Sigmoid colon (tissue), 7 donors: ENCODE measurements at places on chromosomes 4 and X. TPM values are rescaled to one million over a fixed set of nuclear protein-coding genes. Genes with fewer than 3 reads are reported as not detected.

The CYLC1 gene
- not detected for polyA plus RNA-seq

The GPC3 gene
- polyA plus RNA-seq = 2.7 TPM

The PCDH10 gene
- polyA plus RNA-seq = under 0.01 TPM

The KLB gene
- 1.6 TPM for polyA plus RNA-seq

DNA sequence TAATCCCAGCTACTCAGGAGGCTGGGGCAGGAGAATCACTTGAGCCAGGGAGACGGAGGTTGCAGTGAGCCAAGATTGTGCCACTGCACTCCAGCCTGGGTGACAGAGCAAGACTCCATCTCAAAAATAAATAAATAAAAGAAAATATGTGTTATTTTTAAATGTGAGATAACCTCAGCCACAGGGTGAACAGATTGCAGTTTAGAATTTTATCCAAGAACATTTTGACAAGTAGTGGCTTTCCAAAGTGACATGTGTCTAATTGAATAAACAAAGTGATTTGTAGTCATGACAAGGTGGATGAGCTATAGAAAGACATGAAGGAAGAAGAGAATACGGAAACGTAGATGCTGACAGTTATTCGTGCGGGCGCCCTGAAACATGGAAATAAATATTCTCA lies 176.1 kb downstream of the DCTD start:
- peaks cover 15% of the 10 kb centered on the region for H3K36me3 ChIP-seq
- no peaks in the 10 kb centered on the region for H3K27me3 ChIP-seq
- H3K4me1 ChIP-seq = no peaks in the 10 kb centered on the region
- DNase-seq = no peak
- no peak overlapping the region for H3K27ac ChIP-seq

- peak overlapping the region; percentile 26 for H3K27ac ChIP-seq
- H3K4me3 ChIP-seq = no peak overlapping the region
- DNase-seq = peak; percentile 68
- H3K4me1 ChIP-seq = peaks cover 18% of the 10 kb centered on the region
- H3K36me3 ChIP-seq = no peaks in the 10 kb centered on the region
Observed at GRCh38 chrX:39728025-39728424, 369.7 kb downstream of the BCOR start.

DNA sequence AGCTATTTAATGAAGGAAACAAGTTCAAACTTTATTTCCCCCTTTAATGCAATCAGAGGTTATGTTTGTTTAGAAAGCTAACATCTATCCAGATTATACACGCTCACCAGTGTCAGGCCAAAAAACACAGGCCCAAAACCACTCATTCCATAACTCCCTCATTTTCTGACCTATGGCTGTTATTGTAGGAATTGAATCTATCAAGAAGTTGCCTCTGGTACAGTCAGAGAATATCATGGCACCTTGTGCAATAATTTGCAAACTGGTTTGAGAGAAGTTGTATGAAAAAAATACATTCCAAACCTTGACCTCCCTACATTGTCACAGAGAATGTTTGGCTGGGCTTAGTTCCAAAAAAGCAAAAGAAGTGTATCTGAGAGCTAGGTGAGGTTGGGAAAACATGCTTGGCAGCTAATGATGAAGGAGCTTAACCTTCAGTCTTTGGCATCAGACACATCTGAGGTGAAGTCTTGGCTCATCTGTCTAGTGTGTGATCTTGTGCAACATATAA lies 591.0 kb downstream of the ANKRD50 start:
- no peak overlapping the region for H3K27ac ChIP-seq
- no peak overlapping the region for H3K4me3 ChIP-seq
- H3K4me1 ChIP-seq = no peaks in the 10 kb centered on the region
- no peaks in the 10 kb centered on the region for H3K27me3 ChIP-seq

- no peaks in the 10 kb centered on the region for H3K27me3 ChIP-seq
- no peaks in the 10 kb centered on the region for H3K4me1 ChIP-seq
- H3K36me3 ChIP-seq = no peaks in the 10 kb centered on the region
- no peak for DNase-seq
Observed at GRCh38 chrX:50483283-50483682, 12.7 kb upstream of the DGKK start.

GRCh38 chrX:11998944-11999343 lies 139.3 kb upstream of the FRMPD4 start:
- DNase-seq = no peak
- no peaks in the 10 kb centered on the region for H3K27me3 ChIP-seq
- H3K36me3 ChIP-seq = no peaks in the 10 kb centered on the region
- no peaks in the 10 kb centered on the region for H3K4me1 ChIP-seq

GRCh38 chr4:168163106-168163505 lies 70.8 kb downstream of the ANXA10 start:
- DNase-seq = no peak
- H3K4me1 ChIP-seq = no peaks in the 10 kb centered on the region
- H3K4me3 ChIP-seq = no peak overlapping the region
- H3K27ac ChIP-seq = no peak overlapping the region

DNA sequence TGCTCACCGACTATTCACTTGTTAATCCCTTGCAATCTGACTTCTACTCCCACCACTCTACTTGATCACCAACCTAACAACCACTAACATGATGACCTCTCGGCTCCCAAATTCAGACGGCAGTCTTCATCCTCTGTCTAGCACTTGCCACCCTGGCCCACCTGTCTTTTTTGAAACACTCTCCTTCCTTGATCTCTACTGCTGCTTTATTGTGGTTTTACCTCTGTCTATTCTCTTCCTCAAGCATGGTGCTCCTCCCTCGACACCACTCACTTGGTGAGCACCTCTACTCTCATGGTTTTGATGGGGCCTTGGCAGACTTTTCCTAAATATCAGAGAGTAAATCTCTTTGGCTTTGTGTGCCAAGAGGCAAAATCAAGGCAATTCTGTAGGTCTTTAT lies 21.7 kb upstream of the CXCR3 start:
- no peak overlapping the region for H3K4me3 ChIP-seq
- H3K4me1 ChIP-seq = no peaks in the 10 kb centered on the region
- no peak overlapping the region for H3K27ac ChIP-seq

GRCh38 chr4:100428051-100428450 lies 89.8 kb downstream of the EMCN start:
- no peaks in the 10 kb centered on the region for H3K4me1 ChIP-seq
- no peak overlapping the region for H3K4me3 ChIP-seq
- no peak overlapping the region for H3K27ac ChIP-seq
- H3K27me3 ChIP-seq = no peaks in the 10 kb centered on the region

DNA sequence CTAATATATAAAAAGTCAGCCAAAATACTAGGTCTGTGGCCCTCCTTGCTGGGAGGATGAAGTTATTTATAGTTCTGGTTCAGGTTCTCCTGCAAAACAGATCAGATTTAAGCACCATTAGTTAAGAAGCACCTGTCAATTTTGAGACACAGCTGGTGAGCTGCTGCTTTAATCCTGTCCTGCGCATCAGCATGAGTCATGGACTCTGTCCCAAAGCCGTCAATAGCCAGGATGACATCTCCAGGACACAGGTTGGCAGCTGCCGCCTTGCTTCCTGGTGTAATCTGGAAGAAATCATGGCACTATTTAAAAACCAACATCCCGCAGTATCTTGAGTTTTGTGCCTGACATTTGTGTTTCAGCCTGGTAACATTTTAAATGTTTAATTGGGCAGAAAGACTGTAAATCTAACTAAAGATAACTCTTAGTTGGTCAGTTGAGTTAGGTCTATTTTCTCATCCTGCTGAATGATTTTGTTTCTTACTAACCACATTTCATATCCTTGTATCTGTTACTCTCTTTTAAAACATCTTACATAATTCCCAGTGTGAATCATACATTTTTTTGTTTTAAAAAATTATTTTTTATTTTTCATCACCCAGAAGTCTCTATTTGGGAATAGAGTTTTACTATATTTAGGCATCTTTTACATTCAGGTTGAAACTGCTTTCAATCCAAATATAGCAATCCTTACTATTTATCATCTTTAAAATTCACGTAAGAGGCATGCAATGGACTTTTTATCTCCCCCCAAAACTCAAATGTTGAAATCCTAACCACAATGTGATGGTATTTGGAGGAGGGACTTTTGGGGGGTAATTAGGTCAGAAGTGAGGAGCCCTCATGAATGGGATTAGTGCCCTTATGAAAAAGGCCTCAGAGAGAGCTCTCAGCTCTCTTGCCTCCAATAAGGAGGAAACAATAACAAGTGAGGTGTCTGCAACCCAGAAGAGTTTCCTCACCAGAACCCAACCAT lies 10.1 kb downstream of the PDLIM3 start:
- H3K27ac ChIP-seq = peak overlapping the region; percentile 55
- H3K4me3 ChIP-seq = no peak overlapping the region
- no peak for DNase-seq
- H3K27me3 ChIP-seq = no peaks in the 10 kb centered on the region

DNA sequence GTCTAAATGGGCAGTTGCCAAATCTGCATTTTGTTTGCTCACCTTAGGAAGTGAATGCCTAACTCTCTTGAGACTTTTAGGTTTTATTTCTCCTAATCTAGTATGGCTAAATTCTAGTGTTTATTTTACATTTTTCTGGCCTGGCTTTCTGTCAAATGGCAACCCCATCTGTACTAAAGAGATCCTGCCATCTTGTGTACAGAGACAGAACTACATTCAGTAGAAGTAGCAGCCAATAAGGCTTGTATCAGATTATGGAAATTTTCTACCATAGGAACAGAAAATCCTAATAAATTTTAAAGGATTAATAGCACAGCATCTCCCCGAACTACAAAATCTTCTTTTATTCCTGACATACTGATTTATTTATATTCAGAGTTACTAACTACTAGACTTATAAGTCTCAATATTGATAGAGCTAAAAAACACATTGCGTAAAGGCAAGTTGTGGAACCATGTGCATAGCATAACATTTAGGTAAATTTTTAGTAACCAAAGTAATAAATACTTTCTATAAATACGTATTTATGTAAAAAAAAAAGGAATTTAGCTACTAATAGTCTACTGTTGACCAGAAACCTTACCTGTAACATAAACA lies 45.5 kb downstream of the TMEM144 start:
- no peak for DNase-seq
- no peaks in the 10 kb centered on the region for H3K36me3 ChIP-seq

DNA sequence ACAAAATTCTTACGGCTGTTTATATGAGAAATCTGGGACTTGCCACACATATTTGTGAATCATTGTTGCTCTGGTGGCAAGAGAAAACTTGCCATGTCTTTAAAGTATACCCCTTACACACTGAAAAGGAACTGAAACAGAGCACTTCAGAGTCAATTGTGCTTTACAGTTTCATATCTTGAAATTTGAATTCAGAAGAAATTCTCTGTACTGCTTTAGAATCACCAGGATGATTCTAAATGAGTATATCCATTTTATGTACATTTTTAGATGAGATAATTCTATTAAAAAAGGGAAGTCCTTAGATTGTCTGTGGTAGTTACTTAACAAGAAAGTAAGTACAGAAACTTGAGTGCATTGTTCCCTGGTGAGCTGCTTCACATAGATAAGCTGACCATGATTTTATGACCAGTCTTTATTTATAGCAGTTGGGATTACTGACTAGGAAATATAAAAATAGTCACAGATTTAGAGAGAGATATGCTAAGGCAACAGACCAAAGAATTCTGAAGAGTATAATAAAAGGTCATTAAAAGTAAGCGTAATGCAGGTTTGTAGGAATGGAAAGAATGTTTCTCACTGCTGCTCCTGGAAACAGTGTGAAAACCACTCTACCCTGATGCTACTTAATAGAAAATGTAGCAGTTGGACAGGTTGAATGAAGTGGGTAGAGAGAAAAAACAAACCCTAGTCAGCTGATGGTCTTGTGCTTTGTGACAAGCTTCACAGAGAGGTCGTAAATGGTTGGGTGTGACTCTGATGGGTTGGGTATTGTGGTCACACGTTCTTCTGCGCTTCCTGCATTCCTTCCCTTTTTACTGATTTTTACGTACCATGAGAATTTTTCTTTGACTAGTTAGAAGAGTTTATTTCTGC lies 41.0 kb downstream of the FNIP2 start:
- no peaks in the 10 kb centered on the region for H3K4me1 ChIP-seq
- H3K36me3 ChIP-seq = no peaks in the 10 kb centered on the region
- DNase-seq = no peak
- no peak overlapping the region for H3K4me3 ChIP-seq
- H3K27ac ChIP-seq = peak overlapping the region; percentile 83

DNA sequence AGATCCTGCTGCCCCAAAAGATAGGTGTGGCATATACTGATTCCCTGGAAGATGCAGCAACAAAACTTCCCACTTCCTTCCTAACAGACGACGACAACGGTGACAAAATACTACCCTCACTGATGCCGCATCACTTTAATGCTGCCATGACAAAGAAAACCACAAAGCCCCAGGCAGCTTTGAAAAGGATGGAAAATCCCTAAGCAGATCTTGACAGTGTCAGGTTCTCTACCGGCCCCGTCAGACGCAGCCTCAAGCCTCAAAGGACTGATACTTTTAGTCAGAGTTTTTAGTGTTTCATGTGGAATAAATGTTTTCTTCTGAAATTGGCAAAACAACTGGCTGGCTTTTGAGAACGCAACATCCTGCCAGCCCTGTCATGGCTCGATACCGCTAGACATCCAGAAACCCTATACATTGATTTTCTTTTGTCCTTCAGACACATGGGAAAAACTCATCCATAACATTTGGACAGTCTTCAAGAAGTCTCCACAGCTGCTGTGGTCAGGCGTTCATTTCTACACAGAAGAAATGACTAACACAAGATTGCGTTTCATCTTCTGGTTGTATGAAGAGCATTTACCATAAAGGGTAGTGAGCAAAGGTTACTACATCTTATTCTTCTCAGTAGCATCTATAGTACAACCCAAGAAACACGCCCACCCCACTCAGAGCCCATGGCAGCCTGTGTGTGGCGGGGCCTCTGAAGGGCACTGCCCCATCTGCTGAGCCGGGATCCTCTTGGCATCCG lies 60.1 kb downstream of the GATB start:
- no peak overlapping the region for H3K4me3 ChIP-seq
- peaks cover 3% of the 10 kb centered on the region for H3K36me3 ChIP-seq
- no peaks in the 10 kb centered on the region for H3K4me1 ChIP-seq
- no peak for DNase-seq

DNA sequence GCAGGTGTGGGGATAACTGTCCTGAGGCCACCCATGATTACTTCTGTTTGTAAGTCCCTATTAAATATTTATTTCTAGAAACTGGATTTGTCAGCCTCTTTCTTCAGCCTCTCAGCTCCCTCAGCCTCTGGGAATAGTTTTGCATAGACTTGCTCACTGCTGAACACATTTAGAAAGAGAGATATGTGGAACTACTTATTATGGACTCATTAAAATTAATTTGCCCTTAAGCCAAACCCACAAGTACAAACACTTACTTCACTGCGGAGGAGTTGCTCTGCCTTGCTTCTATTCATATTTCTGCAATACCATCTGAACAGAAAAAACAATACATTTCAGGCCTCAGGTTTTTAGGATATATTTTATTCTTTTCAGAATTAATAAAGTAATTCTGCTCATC lies 22.4 kb upstream of the TXK start:
- H3K27me3 ChIP-seq = no peaks in the 10 kb centered on the region
- H3K36me3 ChIP-seq = peaks cover 13% of the 10 kb centered on the region
- no peaks in the 10 kb centered on the region for H3K4me1 ChIP-seq
- no peak overlapping the region for H3K27ac ChIP-seq
- DNase-seq = no peak
